Epithelial cell of proximal tubule (primary cell): ENCODE measurements at places on chromosomes 16 and 17.

DNA sequence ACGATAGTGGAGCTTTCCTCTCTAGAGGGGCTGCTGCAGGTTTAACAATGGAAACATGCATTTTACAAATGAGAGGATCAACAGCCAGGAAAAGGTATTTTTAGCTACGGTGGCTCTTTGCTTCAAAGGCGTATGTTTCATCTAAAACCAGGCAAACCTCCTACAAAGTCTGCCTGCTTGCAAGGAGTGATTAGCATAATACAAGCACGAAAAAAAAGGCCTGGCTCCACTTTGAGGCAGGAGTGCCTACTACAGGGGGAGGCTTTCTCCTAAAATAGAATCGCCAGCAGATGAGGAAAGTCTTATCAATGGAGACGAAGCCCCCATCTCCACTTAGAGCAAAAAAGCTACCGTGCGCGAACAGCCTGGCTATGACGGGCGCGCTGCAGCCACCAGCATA is 27.1 kb upstream of the MTSS2 start:
- no peak for DNase-seq

DNA sequence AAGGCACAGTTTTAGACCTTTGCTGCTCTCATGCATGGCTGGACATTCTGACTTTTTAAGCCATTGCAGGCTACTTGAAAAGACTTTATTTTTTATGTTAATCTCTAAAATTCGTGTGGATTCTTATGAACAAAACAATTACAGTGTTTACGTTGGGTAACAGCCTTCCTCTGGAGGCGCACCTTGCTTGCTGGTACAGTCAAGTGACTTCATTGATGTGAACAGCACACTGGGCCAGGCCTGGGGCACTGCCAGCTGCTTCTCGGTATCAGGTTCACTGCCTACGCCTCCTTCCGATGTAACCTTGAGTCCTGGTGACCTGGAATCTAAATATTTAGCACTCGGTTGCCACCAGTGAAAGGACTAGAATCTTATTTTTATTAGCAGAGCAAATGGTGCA is 27.8 kb downstream of the MARCHF10 start:
- no peak for DNase-seq

- DNase-seq: no peak
Observed at GRCh38 chr17:8162233-8162996, at the start of gene VAMP2. VAMP2 (minus strand) TSS chr17:8162948; CDS start chr17:8162879, 69 bp downstream.

DNA sequence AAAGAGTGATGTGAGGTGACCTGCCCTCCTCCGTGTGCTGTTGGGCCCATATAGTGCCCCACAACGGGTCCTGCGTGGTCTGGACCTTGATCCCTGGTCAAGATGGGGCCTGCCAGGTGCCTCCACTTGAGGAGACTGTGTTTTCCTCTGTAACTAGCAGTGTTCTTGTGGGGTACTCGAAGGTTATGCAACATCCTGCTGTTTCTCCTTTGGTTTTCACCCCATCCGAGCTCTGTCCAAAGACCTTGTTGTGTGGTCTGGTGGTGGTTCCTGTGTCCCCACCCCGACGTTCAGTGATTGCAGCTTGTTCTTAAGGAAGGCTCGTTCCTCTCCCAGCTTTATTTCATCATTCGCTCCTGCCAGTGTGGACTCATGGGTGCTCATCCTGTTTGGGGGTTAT is 38.7 kb upstream of the ZNF750 start:
- no peak for DNase-seq

- no peak for DNase-seq
Observed at GRCh38 chr17:1074886-1075605, 78.1 kb downstream of the TIMM22 start.

GRCh38 chr17:7748076-7748775 is 30.7 kb downstream of the DNAH2 start:
- no peak for DNase-seq

DNA sequence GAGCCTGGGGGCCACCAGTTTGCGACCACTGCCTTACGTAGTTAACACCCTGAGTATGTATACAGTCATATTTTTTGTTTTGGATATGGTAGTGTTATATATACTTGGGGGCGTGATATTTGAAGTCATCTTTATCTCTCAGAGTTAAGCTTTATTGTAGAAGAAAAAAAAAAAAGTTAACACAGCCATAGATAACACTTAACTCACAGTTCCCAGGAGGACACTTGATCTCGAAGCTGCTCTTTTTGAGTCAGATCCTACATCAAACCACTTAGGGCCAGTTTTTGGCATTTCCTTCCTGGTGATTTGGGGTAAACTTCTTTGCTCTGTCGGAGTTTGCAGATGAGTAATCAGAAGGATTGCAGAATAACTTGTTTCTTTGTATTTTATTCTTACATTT is 5.8 kb downstream of the ITPRIPL2 start:
- no peak for DNase-seq

- DNase-seq: no peak
Observed at GRCh38 chr17:40317345-40317873, 8.4 kb downstream of the RARA start.

DNA sequence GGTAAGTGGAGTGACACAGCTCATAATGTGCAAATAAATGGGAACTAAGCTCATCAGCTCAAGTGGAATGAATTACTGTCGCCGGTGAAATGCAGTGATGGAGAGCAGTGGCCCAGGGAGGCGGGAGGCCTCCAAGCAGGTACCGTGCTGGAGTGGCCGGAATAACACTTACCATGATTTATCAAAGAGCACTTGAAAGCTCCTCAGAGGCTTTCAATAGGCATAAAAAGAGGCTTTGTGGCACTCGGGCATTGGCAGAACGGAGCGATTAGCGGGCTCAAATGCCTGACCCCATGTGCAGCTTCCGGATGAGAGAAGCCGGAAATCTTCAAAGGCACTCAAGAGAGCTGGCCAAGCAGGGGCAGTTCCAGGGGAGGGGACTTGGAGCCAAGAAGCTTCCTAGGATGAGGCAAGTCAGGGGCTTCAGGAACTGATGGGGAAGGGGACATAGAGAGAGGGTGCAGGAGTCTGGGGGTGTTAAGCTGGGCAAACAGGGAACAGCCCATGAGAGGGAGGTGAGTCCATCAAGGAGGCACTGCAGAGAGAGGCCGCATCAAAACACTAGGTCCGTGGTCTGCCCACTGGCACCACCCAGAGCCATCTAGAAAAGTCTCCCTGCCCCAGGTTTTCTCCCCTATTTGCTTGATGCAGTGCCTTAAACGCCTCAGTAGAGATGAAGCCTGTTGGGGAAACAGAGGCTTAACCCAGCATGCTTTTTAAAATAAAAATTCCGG is 144.0 kb upstream of the IRX6 start:
- DNase-seq: no peak

GRCh38 chr17:11779892-11780291 is 181.6 kb downstream of the DNAH9 start:
- DNase-seq: no peak

- no peak for DNase-seq
Observed at GRCh38 chr16:68722119-68723024, 14.7 kb upstream of the CDH1 start.

DNA sequence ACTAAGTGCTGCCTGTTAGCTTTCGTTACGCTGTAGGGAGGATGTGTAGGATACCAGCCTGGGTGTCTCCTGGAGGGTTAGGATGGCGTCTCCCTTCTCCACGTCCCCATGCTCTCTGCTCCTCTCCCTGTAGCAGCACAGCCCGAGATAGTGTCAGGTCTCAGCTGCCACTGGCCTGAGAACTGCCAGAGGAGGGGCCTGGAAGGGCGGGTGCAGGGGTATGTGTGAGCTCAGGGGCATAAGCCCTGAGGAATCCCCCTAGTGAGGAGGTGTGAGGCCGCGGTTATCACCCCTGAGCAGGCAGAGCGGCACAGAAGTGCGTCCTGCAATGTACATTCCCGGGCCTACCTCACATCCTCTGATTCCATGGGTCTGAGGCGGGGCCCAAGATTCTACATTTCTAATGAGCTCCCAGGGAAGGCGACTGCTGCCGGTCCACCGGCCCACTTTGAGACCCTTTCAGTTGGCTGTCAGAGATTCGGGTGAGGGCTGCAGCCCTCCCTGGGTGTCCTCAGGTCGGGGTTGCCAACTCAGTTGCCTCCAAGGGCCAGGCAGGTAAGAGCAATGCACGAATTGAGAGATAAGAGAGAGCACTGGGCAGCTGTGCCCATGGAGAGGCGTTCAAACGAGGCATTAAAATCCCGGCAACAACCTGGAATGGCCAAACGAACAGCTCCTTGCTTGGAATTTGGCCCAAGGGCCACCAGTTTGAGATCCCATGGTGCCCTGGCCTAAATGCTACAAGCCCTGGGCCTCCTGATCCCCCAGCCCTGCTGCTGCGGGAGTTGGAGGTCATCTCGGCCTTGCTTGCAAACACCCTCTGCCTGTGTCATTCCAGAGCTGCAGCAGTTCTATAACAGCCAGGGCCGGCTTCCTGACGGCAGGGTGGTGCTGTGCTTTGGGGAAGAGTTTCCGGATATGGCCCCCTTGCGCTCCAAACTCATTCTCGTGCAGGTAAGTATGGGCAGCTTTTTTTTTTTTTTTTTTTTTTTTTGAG is 20.6 kb downstream of the IRF8 start:
- no peak for DNase-seq

GRCh38 chr17:70810609-70811008 is 641.3 kb downstream of the KCNJ2 start:
- DNase-seq: no peak

- DNase-seq: no peak
Observed at GRCh38 chr17:78082988-78083387, 45.6 kb downstream of the TMC6 start.

- DNase-seq: no peak
Observed at GRCh38 chr16:82301146-82301755, 131.2 kb upstream of the MPHOSPH6 start.

- DNase-seq: no peak
Observed at GRCh38 chr16:9225527-9226316, 134.3 kb downstream of the HAPSTR1 start.

DNA sequence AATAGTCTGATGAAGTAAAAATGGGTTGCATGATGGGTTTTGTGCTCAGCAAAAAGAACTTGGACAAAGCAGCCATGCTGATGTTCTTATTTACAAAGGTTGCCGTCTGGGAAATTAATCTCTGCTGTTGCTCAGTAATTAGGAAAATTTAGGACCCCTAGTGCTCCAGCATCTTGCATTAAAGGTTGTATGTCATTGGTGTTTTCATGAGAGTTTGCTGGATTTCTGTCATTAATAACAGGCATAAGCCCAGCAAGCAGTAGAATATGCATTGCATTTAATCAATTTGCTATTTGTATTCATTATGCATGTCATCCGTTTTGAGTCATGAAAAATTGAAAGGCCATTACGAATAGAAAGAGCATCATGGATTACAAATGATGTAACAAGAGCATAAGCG is 45.3 kb upstream of the C16orf78 start:
- DNase-seq: no peak

GRCh38 chr17:74785096-74785980 is 9.2 kb upstream of the NAT9 start:
- DNase-seq: no peak

GRCh38 chr16:55021595-55022475 is 91.2 kb downstream of the IRX5 start:
- no peak for DNase-seq

GRCh38 chr17:8614988-8615387 is 15.5 kb downstream of the MYH10 start:
- no peak for DNase-seq

DNA sequence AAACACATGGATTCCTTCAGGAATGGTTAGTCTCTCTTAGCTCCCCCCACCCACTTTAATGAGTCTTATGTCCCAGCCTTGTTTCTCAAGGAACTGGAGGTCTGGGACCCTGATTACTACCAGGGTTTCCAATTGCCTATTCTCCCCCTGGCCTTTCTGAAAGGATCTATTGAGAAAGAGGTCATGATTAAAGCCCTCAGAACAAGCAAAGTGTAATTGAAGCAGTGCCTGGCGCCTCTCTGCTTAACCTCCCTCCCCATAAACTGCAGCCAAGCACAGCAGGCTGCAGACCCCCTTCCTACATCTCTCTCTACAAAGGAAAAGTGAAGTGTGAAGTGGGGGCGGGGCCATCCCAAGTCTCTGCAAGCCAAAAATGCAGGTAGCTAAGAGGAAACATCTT is 159.7 kb upstream of the CDH11 start:
- DNase-seq: no peak

DNA sequence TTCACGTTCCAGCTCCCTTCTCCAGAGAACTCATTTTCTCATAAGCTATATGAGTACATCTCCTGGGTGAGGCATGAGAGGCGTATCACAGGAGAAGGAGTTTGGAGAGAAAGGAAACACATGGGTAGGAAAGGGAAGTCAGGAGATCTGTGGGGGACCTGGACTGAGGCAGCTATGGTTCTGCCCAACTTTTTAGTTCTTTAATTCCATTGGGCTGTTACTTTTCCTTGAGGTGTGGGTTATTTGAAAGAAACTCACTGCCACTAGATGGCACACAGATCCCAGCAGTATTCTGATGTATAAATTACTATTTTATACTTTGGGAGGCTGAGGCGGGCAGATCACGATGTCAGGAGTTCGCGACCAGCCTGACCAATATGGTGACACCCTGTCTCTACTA is 63.6 kb downstream of the NUP93 start:
- no peak for DNase-seq

- no peak for DNase-seq
Observed at GRCh38 chr17:6926667-6927066, 69.2 kb upstream of the ALOX12 start.

GRCh38 chr16:2155977-2156848 is 631 bp downstream of the TRAF7 start:
- DNase-seq: no peak

DNA sequence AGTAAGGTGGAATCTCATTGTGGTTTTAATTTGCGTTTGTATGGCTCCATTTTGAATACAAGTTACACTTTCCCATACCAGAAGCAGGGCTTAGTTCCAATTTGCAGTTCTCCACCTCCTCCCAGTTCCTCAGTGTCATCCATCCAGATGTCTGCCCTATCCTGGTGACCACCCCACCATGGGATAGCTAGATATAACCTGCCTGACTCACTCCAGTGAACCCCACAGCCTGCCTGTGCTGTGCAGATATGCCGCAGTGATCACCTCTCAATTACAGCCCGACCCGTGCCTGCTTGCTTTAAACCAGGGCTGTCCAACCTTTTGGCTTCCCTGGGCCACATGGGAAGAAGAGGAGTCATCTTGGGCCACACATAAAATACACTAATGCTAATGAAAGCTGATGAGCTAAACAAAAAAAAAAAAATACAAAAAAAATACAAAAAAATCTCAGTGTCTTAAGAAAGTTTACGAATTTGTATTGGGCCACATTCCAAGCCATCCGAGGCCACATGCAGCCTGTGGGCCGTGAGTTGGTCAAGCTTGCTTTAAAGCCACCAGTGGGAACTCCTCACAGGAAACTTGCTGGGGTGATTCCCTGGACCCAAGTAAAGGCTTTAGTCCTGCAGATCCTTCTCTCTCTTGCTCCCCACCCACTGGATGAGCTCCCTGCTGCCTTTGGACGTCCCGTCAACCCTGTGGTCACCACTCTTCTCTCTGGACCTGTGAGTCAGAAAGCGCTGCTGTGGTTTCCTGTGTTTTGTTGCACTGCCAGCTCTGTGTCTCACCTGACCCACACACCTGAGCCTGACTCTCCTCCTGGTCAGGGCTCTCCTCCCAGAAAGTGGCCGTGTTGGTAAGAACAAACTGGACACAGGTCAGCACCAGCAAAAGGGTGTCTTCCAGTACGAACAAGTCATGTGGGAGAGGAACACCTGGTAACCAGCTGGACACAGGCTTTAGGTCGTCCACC is 83.0 kb downstream of the EMP2 start:
- DNase-seq: no peak
